ENCODE measurements at places on chromosomes 4 and X.

DNA sequence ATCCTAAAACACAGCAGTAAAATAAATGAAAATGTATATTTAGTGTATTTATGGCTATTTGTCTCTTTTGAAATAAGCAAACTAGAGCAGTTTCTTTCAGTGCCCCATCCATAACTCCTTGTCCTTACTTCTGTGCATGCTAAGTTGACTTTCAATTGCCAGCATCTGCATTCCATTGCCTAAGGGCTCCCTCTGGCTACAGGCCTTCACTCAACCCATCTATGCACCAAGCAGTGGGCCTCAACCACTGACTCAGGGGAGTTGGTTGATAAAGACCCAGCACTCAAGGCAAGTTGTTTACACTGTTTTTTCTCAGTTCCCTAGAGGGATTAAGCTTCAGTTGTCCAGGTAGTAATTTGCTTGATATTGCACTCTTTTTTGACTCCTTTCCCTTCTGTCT lies 265.7 kb downstream of the IQCM start:
- DNase-seq: no peak

GRCh38 chr4:11368701-11369115 lies 60.0 kb downstream of the HS3ST1 start:
- DNase-seq: no peak

- DNase-seq: no peak
Measured at GRCh38 chr4:136124251-136124745, 1408.0 kb downstream of the PCDH18 start.

- DNase-seq: no peak
Measured at GRCh38 chrX:12582649-12583048, 208.6 kb upstream of the PRPS2 start.

DNA sequence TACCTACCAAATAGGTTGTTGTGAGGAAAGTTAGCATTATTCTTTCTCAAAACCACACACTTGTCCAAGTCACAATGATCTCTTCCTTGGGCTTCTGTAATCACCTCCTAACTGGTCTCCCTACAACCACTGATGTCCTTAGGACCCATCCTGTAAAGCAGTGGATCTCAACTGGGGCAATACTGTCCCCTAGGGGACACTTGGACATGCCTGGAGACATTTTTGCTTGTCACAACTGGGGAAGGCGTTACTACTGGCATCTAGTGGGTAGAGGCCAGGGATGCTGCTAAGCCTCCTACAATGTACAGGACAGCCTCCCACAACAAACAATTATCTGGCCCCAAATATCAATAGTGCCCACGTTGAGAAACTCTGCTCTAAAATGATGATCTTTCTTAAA lies 118.7 kb upstream of the AP1S2 start:
- DNase-seq: peak; percentile 26

- no peak for DNase-seq
Measured at GRCh38 chrX:74523870-74524735, 90.3 kb downstream of the RLIM start.

DNA sequence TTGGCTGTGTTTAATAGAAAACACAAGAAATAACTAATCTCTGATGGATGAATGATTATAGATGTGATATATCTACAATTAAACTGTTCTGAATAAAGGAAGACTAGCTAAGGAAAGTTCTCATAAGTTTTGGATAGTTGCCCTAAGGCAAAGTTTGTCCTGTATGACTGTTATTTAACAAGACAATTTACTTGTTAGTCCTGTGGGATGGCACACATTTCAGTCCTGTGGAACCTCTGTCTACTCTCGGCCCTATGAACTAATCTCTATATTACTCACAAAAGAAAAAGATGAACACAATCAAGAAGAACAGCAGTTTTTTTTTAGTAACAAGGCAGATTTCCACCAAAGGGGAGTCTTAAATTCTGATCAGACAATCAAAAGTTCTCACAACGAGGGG lies 314.6 kb downstream of the CCSER1 start:
- no peak for DNase-seq

GRCh38 chrX:36642052-36642451 lies 366.1 kb upstream of the FAM47C start:
- no peak for DNase-seq

DNA sequence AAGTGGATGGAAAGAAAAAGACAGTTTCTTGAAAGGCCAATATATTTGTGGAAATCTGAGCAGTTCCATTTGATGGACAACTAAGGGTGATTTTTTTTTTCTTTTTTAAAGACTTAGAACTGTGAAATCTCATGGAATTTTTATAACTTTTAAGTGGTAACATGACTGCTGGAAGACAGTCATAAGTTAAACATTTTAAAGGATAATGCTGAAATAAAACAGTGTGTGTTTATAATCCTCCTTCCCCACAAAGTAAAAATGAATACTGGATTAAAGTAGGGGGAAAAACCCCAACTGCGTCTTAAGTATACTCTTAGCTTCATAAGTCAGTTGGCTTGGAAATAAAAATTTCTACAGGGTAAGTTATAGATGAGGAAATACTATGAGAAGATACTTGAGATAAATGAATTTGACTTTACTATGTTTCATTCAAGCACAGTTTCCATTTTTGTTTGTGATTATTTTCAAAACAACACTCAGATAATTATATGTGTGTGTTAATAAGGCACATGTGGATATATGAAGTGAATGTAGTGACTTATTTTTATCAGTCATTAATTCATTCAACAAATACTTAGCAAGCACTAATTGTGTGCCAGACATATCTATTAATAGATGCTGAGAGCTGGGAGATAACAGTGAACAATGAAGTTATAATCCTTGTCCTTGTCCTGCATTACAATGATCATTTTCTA lies 129.2 kb upstream of the ETNPPL start:
- DNase-seq: no peak

DNA sequence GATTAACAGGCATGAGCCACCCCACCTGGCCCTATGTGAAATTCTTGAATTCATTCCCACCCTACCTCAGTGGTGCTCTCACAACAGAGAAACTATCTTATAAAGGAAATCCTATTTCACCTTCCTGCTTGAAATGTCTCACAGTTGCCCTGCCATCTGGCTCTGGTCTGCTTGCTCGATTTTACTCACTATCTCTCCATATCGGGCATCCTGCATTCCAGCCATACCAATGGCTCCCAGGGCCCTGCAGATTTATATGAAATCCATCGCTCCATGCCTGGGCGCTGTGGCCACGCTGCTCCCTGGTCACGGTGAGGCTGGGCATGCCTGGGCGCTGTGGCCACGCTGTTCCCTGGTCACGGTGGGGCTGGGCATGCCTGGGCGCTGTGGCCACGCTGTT lies 15.8 kb downstream of the SORBS2 start:
- DNase-seq: no peak

DNA sequence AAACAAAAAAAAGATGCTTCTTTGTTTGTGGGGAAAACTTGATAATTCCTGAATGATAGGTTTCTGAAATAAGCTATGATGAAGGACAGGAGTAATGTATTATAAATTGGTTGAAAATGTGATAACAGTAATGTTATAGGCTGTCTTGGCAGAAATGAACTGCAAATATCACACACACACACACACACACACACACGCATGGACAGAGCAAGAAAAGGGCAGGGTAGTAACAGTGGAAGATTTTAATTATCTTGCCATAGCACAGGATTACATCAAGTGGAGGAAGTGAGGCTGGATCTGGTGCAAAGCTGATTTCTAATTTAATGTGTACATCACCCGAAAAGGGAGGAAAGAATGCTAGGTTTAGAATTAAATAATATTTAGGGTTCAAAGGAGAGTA lies 97.5 kb upstream of the CXXC4 start:
- DNase-seq: no peak

DNA sequence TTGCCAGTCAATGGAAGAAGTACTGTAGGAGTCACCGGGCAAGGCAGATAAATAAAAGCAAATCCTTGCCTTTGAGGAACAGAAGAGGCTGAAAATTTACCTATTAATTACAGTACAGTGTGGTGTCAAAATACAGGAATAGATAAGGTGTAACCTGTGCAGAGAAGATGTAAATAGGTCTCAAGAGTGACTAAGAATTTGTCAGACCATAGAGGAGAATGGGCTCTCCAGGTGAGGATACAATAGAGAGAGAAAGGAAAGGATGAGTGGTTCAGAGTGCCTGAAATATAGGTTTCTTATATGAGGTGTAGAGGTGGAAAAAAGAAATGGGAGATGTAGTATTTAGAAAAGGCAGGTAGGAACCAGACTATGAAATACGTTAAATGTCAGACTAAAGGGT lies 801 bp upstream of the ZC4H2 start:
- no peak for DNase-seq

DNA sequence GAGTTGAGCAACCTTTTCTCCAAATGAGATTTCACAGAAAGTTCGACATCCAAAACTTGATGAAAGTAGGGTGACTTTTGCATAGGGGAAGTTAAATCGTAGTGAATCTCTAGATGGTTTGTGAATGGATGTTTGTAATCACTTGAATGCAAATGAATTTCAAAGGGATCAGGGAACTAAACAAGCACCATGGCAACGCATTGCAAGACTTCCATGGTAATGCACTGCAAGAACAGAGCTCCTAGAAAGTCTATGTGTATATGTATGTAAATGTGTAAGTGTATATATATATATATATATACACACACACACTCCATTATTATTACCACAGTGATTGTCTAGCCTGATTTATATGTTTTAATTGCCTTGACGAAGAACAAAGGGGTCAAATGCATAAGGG lies 27.3 kb downstream of the INTS6L start:
- DNase-seq: no peak

DNA sequence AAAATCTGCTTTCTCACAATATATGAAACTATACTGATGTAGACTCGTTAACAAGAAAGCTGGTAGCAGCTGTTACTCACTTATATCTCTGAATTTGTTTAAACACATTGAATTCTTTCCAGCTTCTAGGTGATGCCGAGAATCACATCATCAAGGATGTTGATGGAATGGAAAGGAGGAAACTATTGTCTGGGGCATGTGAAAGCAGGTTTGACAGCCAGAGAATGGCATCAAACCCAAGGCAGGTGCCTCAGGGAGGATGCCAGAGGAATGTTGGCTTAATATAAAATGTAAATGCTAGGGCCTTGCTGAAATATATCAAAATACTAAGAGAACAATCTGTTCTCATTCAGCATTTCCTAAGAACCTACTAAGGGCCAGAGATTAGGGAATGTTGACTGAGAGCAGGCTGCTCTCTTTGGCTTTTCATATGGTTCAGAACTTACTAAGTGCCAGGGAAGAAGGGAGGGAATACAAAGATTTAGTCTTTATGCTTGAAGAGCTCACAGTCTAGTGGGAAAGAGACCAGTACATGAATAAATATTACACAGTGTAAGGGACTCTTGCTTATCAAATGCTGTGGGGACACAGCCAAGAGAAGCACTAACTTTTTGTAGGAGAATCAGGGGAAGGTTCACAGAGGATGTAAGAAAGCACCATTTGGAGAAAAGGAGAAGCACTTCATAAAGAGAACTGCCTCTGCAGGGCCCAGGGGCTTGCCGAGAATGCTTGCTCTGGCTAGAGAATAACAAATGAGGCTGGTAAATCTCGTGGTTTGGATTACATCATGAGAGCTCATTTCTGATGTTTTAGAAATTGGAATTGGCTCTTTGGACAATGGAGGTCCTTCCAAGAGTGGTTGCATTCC lies 14.7 kb downstream of the SLIT2 start:
- DNase-seq: no peak

DNA sequence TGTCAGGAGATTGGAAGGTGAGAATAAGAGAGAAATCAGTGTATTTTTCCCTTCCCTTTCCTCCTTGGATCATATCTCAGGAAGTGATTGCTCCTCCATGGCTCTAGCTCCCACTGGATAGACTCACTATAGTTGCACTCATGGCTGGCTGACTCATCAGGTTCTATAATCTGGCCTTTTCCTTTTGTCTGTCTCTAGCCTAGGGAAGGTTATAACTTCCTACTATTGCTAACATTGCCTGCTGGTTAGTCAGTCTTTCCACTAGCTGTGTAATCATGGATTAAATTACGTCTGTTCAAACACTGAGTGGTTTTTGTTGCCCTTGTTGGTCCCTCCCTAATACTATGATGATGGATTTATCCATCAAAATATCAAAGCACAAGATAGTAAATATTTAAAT lies 195.5 kb upstream of the VEGFC start:
- no peak for DNase-seq

GRCh38 chr4:157221426-157221894 lies 932 bp downstream of the GRIA2 start:
- no peak for DNase-seq

DNA sequence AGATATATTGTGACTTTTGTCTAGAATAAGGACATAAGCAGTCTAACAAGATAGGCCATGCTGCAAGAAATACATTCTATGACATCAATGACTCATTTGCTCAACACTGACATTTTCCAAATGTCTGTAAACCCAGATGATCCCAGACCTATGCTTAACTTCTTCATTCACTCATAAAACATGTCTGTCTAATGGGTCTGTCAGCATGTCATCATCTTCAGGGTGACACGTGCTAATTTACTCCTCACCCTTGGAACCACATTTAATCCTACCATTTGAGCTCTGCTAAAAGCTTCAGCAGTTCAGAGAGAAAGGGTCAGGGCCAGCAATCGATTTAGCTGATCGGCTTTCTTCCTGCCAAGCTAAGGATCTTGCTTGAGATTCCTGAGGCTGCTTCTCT lies 109.4 kb upstream of the MAP3K15 start:
- DNase-seq: no peak

DNA sequence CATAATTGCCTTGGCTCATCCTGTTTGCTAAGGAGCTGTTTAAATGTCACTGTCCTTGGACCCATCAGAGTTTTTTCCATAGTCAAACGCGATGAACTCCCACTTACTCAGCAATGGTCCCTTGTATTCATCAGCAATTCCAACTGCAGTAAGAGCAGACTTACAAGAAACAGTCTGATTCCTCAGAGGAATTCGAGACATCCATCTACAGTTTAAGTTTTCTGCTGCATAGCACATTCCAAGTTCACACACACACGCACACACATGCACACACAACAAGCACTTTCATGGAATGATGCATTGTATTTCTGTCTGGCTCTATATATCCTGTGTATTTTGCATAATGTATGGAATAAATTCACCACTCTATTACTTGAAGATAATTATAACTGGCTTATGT lies 32.7 kb upstream of the TMEM150C start:
- no peak for DNase-seq

DNA sequence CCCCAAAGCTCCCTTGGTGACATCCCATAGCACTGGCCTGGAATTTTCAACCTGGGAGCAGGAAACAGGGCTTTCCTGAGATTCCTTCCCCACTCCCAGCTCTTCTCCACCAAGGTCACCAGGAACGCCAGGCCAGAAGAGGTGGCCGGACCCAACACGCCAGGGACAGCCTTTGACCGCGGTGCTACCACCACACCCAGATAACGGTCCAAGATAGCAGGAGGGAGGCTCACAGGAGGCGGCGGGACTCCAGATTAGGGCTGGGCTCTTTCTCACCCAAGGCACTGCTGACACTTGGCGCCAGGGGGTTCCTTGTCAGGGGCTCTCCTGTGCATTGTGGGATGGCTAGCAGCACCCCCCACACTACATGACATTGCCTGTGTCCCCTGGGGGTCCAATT lies 22.9 kb downstream of the ZFYVE28 start:
- DNase-seq: no peak

DNA sequence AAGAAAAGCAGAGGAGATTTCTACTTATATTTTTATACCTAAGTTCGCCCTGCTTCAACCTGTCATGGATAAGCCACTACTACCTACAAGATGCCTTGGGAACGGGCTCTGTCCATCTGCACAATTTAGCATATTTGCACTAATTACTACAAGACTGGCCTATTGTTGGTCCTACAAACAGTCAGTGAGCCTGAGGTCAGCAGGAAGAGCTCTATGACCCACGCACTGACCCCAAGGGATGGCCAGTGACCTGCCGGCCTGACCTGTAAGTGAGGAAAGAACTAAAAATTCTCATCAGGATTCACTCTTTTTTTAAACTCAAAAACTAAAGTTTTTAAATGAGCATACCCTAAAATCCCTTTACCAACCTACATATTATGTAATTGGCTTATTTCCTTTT lies 142.0 kb downstream of the COL25A1 start:
- no peak for DNase-seq
